ENCODE measurements at places on chromosomes 13 and 19.

- no peak for DNase-seq
Observed at GRCh38 chr19:54390942-54391577, 24.2 kb upstream of the TTYH1 start.

DNA sequence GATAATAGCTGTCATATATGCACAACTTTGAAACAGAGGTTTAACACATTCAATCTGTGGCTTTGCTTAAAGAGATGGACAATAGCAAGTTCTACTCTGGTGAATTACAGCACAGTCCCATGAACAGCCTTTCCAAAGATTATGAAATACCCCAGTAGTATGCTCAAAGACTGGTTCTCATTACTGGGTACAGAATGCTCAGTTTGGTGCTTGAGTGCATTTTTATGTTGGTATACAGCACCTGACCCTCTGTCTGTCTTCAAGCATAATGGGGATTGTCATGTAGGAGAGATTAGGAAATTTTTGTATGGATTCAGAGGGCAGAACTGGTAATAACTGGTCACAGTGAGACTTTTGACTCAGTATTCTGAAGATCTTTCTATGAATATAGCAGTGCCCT, 7.6 kb downstream of the LMO7 start:
- no peak for DNase-seq

GRCh38 chr13:40503011-40503410, 163.4 kb downstream of the FOXO1 start:
- DNase-seq = no peak

- peak; percentile 20 for DNase-seq
Observed at GRCh38 chr19:49852631-49853126, 1.7 kb downstream of the PTOV1 start.

- DNase-seq = no peak
Observed at GRCh38 chr19:9144920-9145319, 4.7 kb downstream of the ZNF317 start.

DNA sequence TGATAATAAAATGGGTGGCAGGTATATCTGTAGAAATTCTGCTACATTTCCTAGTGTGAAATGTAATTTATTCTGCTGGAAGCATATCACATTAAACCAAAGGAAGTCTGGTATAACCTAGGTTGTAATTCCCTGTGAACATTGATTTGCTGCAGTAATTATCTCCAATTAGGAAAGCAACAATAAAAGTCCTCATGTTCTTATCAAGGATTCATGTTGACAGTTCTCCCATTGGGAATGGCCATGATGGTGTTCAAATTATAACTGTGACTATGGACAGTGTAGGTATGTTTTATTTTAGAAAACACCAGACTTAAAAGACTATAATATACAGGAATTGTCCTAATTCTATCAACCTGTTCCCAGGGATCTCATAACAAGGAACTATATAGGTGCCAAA, 513.5 kb upstream of the MIR17HG start:
- DNase-seq = no peak

GRCh38 chr19:19447536-19448237, 42.2 kb downstream of the GATAD2A start:
- peak; percentile 32 for DNase-seq

DNA sequence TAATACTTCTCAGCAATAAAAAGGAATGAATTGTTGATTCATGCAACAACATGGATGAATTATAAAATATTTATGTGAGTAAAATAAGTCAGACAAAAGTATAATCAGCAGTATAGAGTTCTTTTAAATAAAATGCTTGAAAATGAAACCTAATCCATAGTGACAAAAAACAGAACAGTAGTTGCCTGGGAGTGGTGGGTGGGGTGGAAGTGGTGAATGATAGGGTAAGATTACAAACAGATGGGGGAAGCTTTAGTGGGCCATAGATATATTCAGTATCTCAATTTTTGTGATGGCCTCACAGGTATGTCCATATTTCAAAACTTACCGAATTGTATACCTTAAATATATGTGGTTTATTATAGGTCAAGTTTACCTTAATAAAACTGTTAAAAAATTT, 124.9 kb upstream of the UBL3 start:
- no peak for DNase-seq

Data from right cardiac atrium (tissue), 5 donors.